Activated T-helper 1 cell treated with anti-CD3 and anti-CD28 coated beads, Interleukin-2, amount 50 U/mL, for 16 hours (primary cell): ENCODE measurements at places on chromosomes 16 and 17.

DNA sequence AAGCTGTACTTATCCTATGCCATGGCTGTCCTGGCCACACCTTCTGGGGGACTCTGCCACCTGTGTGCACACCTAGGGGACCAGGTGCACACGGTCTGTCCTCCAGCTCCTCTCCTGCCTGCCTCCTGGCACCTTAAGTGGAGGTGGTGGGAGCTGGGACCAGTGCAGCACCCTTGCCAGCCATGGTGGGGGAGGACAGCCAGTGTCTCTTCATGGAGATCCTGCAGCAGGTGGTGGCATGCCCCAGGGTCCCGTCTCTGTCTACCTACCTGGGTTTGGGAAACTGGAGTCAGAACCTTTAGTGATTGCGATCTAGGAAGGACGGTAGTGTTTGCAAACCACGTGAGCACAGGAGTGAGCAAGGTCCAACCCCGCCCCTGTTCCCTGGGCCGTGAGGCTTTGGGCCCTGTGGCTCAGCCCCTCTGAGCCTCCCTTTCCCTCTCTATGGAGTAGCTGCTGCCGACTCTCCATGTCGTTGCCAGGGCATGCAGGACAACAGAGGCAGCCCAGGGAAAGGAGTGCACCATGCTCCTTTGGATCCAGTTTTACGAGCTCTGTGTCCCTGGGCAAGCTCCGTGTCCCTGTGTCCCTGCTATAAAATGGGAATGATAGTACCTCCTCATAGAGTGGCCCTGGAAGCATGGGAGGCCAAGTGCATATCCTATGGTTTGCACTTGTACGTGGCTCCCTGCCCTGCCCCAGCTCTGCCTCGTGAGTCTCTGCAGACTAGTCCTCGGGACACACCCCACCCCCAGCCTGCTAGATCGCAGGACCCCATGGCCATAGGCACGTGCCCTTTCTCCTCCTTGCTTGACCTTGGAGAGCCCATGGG lies 7.1 kb downstream of the ADGRG1 start:
- no peak for DNase-seq

DNA sequence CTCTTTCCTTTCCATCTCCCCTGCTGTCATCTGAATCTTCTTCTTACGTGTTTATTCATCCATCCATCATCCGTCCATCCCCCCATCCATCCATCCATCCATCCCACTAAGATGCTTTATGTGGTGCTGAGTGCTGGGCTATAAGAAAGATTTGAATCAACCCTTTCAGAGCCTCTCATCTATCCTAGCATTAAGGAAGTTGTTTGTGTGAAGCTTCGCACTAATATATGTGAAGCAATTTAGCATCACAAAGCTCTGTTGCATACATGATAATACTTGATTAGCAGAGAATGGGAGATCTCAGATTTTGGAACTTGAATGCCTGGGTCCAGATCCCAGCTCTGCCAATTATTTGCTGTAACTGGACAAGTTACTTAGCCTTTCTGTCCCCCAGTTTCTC lies 255.7 kb downstream of the SHISA9 start:
- no peak for DNase-seq

DNA sequence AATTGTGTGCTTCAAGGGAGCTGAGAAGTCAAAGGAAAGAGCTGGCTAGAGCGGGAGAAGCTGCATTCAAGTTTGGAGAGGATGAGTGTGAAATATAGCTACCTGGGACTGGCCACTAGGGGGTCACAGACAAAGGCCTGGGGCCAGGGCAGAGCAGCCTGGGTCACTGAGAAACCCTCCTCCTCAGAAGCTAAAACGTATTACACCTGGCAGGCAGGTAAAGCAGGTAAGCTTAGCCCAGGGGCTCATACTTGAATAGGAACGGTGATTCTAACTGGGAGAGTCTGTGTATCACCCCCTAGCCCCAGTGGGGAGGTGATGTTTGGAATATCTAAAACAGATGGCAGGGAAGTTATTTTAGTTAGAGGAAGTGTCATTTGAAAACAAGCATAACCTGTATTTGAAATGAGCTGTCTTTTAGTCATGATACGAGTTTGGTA lies 6.8 kb downstream of the KRT37 start:
- no peak for DNase-seq

GRCh38 chr16:28834349-28834748 lies 11.6 kb downstream of the ATXN2L start:
- DNase-seq: no peak

DNA sequence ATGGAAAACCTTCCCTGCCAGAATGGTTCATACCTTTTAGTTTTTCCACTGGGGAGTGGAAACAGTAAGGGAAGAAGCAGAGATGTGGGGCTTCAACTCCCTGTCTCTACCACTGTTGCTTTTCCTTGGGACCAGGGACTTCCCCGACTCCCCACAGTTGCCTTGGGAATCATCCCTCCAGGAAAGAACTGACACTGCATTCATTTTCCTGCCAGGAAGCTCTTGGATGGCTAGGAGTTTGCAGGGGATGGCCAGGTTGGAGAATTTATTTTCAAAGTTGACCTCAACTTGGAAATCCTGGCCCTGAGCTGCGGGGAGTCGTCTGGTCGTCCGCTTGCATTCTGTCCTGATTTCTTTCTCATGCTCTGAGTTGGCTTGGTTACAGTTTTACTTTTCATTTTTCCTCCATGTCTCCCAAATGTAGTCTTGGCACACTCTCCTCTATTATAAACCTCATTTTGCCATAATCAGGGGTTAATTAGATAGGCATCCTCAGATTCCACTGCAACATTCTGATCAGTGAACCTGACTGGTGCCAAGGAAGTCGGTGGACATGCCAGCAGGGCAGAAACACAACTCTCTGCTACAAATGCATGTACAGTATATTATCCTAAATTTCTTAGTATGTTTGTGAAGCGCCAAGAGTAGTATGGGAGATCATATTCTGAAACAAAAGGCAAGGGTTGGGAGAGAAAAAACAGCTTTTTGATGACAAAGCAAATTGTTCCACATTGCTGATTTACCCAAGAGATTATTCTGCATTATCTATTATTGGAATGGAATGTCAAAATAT lies 220.5 kb upstream of the XYLT1 start:
- no peak for DNase-seq

DNA sequence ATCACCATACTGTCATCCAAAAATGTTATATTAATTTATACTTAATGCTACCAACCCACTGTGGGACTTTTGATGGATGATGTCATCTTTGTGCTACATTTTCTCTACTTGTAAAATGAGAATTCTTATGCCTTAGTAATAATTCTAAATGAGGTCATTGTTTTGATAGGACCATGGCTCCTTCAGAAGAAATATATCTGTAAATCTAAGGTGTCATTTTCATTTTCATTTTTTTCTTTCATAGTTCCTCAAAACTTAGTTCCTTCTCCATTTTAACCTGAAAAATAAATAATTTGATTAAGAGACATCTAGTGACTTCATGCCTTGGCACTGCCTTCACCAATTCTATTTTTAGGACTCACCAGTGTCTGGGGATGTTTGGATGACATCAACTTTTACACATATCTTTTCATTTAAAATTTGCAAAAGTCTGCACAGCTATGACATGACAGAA lies 48.7 kb downstream of the GPRC5B start:
- DNase-seq: no peak

- no peak for DNase-seq
Observed at GRCh38 chr16:27364493-27365141, 37.4 kb upstream of the IL21R start.

GRCh38 chr17:16352303-16352666 lies 984 bp downstream of the CENPV start:
- DNase-seq: peak; percentile 5

GRCh38 chr17:42459256-42459800 lies 650 bp downstream of the ATP6V0A1 start:
- DNase-seq: no peak

- DNase-seq: no peak
Observed at GRCh38 chr16:82769845-82770244, 143.1 kb downstream of the CDH13 start.

- DNase-seq: no peak
Observed at GRCh38 chr16:47247690-47248089, 103.9 kb upstream of the NETO2 start.

DNA sequence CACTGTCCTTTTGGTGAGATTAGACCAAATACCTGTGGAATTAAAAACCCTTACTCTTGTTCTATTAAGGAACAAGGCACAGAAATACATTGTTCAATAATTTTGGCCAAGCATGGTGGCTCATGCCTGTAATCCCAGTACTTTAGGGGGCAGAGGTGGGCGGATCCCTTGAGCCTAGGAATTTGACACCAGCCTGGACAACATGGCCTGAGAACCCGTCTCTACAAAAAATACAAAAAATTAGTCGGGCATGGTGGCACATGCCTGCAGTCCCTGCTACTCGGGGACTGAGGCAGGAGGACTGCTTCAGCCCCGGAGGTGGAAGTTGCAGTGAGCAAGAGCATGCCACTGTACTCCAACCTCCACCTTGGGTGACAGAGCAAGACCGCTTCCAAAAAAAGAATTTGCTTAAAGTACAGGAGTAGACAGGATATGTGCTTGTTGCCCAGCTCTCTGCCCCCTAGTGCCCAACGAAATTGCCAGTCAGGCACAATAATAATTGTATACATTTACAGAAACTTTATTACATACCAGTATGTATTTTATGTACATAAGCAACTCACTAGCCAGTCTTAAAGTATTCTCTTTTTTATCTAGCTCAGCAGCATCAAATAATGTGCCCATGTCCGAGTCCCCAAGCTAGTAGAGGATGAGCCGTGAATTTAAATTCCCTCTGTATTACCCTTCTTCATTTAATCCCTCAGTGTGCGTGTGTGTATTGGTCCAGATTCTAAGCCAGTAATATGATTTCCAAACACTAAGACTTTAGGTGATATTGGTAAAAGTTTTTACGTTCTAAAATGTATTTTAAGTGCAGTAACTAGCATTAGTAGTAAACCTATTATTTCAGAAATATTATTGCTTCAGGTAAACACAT lies 1.4 kb downstream of the THUMPD1 start:
- no peak for DNase-seq

DNA sequence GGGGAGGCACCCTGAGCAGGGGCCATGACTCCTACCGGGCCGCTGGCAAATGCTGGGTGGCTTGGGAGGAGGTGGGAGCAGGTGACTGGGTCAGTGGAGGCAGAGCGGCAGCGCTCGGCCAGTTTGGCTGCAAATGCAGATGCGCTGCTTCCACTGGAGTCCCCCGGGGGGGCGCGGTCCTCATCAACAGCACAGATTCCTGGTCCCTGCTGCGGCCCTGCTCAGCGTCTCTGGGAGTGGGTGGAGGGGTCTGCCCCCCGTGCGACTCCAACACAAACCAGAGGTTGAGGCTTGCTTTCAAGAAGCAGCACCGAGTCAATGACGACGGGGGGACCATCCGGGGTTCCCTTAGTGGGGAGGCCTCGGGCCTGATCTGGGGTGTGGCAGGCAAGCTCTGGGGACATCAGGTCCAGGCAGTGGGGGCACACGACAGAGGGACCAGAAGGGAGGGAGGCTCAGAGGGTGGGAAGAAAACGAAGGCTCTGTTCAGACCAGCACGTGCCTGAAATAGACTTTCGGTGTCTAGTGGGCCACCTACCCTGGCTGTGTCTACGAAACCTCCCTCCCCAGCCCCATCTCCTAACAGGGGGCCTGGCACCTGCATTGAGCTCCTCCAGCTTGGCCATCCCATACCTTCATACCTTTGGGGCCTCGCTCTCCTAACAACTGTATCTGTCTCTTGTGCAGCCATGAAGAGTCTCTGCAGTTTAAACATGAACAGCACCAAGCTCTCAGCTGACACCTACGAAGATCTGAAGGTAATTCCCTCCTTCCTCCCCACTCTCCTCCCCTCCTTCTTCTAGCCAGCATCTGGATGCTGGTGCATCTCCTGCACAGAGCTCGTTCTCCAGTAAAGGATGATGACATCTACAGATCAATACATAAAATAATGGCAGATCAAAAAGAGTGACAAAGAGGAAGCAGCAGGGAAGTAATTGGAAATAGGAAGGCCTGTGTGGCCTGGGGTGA lies 72.5 kb upstream of the PLCG2 start:
- DNase-seq: no peak

GRCh38 chr16:87922250-87922871 lies 14.0 kb downstream of the CA5A start:
- DNase-seq: no peak

GRCh38 chr17:9266697-9267117 lies 245.4 kb downstream of the NTN1 start:
- DNase-seq: no peak

- no peak for DNase-seq
Observed at GRCh38 chr16:31502981-31503380, 5.2 kb downstream of the RUSF1 start.

DNA sequence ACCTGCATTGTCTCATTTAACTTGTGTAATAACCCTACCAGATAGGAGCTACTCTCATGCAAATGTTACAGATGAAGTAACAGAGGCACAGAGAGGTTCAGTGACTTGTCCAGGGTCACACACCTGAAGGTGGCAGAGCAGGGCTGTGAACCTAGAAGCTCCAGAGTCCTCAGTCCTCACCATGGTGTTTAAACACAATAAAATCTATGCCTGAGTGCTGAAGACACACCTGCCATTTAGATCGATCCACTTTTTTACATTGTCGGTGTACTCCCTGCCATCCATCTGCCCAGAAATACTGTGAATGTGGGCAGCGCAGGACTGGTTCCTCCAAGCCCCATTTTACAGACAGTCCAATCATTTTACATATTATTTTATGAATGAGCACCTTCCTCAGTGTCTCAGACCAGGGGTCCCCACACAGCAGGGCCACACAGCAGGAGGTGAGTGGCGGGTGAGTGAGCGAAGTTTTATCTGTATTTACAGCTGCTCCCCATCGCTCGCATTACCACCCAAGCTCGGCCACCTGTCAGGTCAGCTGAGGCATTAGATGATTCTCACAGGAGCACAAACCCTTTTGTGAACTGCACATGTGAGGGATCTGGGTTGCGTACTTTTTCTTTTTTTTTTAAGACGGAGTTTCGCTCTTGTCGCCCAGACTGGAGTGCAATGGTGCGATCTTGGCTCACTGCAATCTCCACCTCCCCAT lies 5.6 kb downstream of the IL4R start:
- no peak for DNase-seq

GRCh38 chr17:82594571-82594970 lies 53.7 kb downstream of the WDR45B start:
- DNase-seq: no peak

GRCh38 chr17:30796016-30796415 lies 28.5 kb downstream of the CRLF3 start:
- DNase-seq: no peak

DNA sequence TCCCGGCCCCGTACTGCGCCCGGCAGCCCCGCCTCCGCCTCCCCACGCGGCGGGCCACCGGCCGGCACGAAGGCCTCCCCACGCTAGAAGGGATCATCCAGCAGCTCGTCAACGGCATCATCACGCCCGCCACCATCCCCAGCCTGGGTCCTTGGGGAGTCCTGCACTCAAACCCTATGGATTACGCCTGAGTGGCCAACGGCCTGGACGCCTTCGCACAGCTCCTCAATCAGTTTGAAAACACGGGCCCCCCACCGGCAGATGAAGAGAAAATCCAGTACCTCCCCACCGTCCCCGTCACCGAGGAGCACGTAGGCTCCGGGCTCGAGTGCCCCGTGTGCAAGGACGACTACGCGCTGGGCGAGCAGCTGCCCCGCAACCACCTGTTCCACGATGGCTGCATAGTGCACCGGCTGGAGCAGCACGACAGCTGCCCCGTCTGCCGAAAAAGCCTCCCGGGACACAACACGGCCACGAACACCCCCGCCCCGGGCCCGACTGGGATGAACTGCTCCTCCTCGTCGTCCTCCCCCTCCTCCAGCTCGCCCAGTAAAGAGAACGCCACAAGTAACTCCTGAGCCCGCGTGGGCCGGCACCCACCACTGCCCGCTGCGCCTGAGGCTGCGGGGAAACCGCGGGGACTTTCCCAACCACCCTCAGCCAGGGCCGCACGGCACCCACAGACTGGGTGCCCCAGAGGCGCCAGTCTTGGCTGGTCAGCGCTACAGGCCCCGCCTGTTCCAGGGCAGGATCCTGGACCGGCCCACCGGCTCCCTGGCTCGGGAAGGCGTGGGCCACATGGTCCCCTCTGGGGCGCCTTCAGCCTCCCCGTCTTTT lies 39.0 kb upstream of the AKAP1 start:
- no peak for DNase-seq
